ENCODE measurements at places on chromosomes 2 and 18.

DNA sequence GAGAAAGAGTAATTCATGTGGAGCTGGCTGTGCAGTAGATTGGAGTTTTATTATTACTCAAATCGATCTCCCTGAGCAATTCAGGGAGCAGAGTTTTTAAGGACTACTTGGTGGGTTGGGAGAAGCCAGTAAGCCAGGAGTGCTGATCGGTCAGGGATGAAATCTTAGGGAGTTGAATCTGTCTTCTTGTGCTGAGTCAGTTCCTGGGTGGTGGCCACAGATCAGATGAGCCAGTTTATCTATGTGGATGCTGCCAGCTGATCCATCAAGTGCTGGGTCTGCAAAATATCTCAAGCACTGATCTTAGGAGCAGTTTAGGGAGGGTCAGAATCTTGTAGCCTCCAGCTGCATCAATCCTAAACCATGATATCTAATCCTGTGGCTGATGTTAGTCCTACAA, 17.0 kb upstream of the UGT1A8 start:
- no peak for DNase-seq

- DNase-seq = no peak
Measured at GRCh38 chr2:230640540-230641011, 72.1 kb upstream of the CAB39 start.

- no peak for DNase-seq
Measured at GRCh38 chr2:157866202-157866601, 9.9 kb downstream of the ACVR1 start.

DNA sequence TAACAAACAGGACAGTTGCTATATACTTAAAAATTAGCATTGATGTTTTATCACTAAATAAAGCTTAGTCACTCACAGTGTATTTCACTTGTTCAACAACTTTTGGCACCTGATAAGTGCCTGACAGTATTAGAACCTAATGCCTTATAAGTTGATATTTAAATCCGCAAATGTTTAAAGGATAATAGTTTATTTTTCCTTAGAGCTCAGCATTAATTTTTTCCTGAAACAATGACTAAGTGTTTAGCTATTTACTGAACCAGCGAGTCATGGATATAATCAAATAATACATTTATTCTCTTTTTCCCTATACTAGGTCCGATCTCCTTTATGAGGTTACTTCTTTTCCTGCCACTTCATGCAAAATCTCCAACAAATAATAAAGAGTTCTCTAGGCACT, 146.0 kb upstream of the PGAP1 start:
- no peak for DNase-seq

DNA sequence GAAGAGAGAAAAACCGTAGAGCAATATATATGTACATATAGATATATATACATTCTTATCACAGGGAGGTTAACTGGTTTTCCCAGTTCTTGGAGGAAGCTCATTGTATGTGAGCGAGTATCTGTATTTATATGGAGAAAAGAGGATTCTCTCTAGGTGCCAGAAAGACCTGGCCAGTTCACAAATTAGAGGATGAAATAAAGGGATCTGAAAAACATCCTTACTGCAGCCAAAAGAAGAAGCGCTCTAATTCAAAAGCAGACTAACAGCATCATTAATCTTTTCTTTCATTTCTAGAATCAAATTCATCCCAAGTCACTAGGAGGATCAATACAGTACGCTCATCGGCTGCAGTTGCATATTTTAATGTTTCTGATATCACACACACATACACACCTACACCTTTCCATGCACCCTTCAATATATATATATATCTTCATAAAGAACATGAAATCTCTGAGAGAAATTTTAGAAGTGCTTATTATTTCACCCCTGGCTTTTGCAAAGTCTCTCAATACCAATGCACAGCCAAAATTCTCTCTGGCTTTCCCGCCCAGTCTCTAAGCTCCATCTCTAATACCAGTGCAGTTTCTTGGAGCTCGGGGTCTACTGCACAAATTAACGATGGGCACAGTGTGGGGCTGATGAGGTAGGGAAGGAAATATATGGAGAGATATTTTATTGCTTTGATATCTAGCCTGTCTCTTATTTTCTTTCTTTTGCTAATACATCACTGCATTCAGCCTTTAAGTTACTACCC, 731 bp downstream of the NRXN1 start:
- no peak for DNase-seq

- DNase-seq = no peak
Measured at GRCh38 chr2:20452551-20452950, 5.7 kb downstream of the RHOB start.

GRCh38 chr18:32201948-32202672, 12.3 kb downstream of the MEP1B start:
- no peak for DNase-seq

- no peak for DNase-seq
Measured at GRCh38 chr18:7535436-7536205, 31.5 kb upstream of the PTPRM start.

DNA sequence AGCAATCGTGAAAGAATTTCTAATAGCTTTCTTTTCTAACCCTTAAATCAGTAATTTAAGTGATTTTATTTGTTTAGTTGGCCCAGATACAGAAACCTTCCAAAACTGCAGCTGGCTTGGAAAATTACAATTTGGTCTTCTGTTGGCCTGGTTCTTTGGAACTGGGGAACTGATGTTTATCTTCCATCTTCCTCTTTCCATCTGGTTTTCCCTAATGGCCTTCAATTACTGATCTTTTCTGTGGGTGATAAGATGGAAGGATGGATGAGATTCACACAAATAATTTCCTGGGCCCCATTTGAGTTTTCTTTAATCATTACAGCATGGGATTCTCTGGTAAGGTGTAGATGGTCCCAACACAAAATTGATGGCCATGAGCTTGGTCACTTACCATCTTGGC, 106.5 kb upstream of the CHRNA1 start:
- no peak for DNase-seq

GRCh38 chr2:146867477-146867986, 977.3 kb upstream of the ACVR2A start:
- no peak for DNase-seq

DNA sequence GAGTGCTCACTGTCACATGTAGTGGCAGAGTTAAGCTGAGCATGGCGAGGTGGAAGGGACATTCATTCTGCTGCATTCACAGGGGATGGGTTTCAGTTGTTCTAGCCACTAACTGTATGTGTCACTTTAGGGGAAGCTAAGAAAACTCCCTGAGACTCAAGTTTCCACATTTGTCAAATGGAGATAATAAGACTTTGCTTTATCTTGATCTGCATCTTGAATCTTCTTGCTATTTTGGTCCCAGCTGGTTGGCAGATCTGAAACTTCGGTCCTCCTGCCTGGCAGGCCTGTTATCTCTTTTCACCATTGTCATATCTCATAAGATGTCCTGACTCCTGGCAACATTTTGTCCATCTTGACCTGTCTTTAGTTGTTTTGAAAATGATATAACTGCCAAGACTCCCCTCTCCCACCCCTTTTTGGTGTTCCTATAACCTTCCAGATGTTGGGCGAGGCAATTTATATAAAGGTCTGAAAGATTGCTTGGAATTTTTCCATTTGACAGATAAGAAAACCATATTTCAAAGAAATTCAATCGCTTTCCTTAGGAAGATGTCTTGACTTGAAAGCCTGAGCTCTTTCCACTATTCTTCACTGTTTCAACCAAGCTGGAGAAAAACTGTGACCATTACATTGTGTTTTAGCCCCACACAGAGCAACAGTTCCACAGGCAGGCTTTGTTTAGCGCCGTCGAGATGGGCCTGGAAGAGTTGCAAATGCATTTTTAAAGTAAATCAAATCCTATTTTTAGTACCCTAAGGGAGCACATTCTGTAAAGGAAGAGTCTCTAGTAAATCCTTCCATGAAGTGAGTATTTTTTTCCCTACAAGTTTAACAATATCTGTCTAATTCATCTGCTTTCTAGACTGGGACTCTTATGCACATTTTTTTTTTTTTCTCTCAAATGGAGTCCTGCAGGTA, 33.4 kb downstream of the MYCN start:
- no peak for DNase-seq

DNA sequence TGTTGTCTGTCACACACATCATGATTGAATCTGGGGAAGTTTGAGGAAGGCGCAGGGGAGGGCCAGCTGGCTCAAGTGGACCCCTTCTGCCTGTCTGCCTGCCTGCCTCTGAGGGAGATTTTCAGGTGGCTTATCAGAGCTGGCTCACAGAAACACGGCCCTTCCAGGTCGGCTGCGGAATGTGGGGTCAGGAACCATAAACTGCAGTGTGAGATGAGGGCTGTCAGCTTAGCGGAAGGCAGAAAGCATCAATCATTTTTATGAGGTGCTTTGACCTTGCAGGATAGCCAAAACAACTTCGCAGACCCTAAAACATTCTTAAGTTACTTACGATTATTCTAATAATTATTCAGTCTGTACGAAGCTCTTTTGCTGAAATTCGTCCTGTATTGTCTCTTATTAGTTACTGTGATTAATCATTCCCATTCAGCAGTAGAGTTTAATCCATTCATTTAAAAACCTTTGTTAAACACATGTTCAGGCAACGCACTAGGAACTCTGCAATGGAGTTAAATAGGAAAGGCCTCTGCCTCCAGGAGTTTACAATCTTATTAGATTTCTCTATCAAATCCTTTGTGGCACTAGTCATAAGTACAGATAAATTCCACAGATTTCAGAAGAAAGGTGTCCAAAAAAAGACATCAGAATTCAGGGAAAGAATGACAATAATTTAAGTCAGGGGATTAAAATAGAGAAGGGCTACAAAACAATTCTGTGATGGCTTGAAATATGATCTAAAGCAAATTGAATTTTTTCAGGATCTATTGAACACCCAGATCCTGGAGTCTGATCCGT, 371.6 kb downstream of the HRH4 start:
- DNase-seq = no peak

GRCh38 chr2:69837533-69837932, 8.1 kb downstream of the GMCL1 start:
- DNase-seq = no peak
